Glutamatergic neuron (in vitro differentiated cells): ENCODE measurements at places on chromosomes 16 and 17.

DNA sequence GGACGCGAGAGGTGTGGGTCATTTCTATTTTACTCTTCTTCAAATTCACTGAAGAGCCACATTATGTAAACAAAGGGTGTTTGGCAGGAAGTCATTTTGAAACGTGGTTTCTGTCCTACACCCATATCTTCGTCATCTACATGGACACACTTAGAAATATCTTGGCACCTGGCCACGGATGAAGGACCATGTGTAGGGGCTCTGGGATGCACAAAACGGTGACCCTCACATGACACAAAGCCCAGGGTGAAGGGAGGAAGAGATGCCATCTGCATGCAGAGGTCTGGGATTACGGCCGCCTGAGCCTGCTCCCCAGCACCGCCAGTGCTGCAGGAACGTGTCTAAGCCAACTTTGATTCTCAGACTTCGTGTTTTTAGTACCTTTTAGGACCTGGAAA lies 130.2 kb upstream of the CHMP6 start:
- no peak for DNase-seq

DNA sequence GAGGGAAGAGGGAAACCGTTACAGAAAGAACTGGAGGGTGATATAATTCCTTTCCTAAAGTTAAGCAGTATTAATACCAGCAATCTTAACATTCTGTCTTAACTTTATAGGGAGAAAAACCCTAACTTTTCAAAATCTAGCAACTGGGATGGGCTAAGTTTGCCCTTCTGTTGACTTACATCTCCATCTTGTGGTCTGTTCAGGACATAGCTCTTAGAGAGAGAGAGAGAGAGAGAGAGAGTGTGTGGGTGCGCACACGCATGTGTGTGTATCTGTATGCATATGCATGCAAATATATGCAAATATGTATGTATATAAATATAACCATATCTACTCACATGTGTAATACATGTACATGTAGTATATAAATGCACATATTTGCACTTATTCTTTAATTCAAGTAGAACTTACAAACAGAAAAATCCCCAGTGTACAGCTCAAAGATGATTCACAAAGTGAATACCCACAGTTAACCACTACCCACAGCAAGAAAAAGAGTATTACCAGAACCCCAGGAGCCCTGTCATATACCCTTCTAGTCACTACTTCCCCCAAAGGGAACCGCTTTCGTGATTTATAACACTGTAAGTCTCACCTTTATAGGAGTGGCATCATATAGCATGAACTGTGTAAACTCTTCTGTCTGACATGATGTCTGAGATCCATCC lies 46.5 kb downstream of the STX8 start:
- DNase-seq: no peak

GRCh38 chr17:42720996-42721583 lies 23.8 kb downstream of the EZH1 start:
- DNase-seq: no peak

DNA sequence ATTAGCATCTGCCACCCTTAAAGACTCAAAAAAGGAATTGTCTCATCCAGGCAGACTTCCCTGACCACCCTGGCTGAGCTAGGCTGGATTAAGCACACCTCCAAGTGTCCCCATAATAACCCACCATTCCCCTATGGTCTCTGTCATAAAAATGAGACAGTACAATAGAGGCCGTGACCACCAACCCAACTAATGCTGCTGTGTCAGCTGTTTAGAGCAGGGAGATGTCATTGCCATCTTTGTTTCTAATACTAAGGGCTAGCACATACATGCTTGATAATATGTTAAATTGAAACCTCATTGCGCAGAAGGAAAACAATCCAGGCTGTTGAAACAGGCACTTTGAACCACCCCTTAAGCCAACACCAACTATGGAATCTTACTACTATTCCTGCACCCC lies 7.2 kb upstream of the ADAMTS18 start:
- DNase-seq: no peak

GRCh38 chr17:49343273-49343672 lies 18.8 kb downstream of the ZNF652 start:
- DNase-seq: no peak

DNA sequence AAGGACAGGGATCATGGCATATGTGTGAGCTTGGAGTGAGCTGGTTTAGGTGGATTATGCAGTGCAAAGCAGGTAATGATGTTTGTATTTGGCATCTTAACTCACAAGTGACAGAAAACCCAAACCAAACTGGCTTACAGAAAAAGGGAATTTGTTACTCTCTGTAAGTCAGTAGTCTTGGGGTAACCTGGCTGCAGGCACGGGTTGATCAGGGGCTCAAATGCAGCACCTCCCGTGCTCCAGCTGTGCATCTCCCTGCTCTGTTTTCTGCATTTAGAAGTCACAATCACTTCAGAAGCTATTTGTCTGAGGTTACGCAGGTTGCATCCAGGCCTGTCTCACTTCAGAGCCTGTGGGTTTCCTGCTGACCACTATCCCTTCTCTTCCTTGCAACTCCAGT lies 354.3 kb downstream of the CPPED1 start:
- no peak for DNase-seq
